Mesendoderm (in vitro differentiated cells): ENCODE measurements at places on chromosomes 1 and 21.
A peak's percentile ranks its signal among the peaks of the same experiment; 100 is the strongest.

- no peak overlapping the region for H3K27ac ChIP-seq
- H3K27me3 ChIP-seq: no peaks in the 10 kb centered on the region
- no peak overlapping the region for H3K4me3 ChIP-seq
Measured at GRCh38 chr1:217469983-217470382, 160.9 kb downstream of the GPATCH2 start.

DNA sequence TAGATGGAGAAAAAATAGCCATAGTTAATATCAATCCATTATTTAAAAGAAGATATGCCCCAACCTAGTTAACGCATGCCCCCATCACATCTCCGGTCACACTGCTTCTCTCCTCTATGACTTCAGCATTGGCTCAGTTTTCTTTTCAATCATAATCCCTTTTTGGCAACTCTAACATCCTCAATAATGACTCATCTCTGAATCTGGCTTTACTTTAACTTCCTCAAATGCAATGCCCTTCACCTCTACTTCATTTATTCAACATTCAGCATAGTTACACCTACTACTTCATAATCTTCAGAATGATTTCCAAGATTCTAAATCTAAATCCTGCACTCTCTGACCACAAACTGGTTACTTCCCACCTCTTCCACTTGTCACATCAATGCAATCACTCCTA lies 417.3 kb downstream of the USH2A start:
- no peak for DNase-seq
- no peaks in the 10 kb centered on the region for H3K4me1 ChIP-seq
- no peak overlapping the region for H3K27ac ChIP-seq
- H3K27me3 ChIP-seq: no peaks in the 10 kb centered on the region
- no peak overlapping the region for H3K4me3 ChIP-seq

GRCh38 chr1:53678507-53678906 lies 60.5 kb downstream of the GLIS1 start:
- H3K4me1 ChIP-seq: no peaks in the 10 kb centered on the region
- no peaks in the 10 kb centered on the region for H3K36me3 ChIP-seq
- no peaks in the 10 kb centered on the region for H3K27me3 ChIP-seq
- H3K27ac ChIP-seq: no peak overlapping the region
- H3K4me3 ChIP-seq: no peak overlapping the region
- no peak for DNase-seq

GRCh38 chr1:67211589-67212563 lies 45.6 kb downstream of the IL23R start:
- no peak overlapping the region for H3K4me3 ChIP-seq
- H3K27me3 ChIP-seq: no peaks in the 10 kb centered on the region
- no peaks in the 10 kb centered on the region for H3K4me1 ChIP-seq
- no peak overlapping the region for H3K27ac ChIP-seq
- no peaks in the 10 kb centered on the region for H3K36me3 ChIP-seq

DNA sequence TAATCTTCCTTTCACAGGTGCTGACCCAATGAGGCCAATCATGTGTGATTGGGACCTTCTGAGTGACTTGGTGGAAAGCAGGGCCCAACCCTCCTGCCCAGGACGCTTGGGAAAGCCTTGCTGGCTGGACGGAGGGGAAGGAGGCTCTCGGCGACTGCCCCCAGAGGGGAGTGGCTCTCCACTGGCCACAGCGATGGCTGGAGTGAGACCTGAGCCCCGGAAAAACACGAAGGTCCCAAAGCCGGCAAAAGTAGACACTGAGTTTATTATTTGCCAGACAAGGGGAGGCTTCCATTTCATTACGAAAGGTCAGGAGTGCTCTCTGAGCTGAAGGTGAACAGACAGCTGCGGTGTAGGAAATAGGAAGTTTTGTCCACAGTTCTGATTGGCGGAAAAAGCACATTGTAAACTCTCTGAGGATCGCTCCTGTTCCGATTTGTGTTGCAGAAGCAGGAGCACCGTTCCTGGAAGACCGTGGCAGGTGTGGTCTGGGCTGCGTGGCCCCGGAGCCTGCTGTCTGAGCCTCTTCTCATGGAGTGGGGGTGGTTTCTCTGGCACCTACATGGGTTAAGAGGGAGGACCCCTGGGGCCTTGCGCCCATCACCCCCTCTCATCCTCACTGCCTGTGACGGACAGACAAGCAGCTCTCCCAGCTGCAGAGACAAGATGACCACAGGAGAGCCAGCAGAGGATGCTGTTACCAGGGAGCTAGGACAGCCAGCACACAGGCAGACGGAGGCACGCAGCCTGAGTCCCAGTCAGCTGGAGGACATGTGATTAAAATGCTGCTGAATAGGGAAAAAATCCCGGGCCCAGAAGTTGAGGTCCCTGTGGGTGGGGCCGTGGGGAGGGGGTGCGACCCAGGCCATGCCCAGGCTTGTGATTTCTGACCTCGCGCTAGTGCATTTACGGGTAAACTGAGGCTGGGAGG lies 41.5 kb downstream of the KRTAP10-1 start:
- no peaks in the 10 kb centered on the region for H3K27me3 ChIP-seq
- no peak for DNase-seq
- H3K36me3 ChIP-seq: no peaks in the 10 kb centered on the region
- no peak overlapping the region for H3K27ac ChIP-seq
- H3K4me3 ChIP-seq: no peak overlapping the region

DNA sequence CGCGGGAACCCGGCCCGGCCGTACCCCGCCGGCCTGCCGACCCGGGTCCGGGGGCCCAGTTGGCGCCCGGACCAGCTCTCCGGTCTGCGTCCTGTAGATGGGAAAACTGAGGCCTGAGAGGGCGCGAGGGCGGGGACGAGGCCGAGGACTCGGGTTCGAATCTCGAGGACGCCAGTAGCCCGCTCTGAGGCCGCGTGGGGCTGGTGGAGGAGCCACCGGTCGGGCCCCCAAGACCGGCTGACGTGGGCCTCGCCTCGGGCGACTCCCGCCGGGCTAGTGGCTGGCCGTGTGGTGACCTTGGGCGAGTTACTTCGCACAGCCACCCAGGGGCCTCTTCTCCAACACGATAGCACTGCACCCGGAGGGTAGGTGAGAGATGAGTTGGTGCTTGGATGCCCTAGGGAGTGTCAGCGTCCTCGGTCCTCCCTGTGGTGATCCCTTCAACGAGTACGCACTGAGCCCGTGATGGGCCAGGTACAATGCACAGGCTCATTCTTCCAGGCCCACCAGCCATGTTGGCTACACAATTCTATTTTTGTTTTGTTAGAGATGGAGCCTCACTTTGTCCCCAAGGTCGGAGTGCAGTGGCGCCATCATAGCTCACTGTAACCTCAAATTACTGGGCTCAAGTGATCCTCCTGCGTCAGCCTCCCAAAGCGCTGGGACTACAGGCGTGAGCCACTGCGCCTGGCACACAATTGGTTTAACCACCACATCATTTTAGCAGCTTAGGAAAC lies 404 bp upstream of the SCMH1 start:
- peak overlapping the region; percentile 49 for H3K4me3 ChIP-seq
- no peak overlapping the region for H3K27ac ChIP-seq
- DNase-seq: peak; percentile 19
- H3K4me1 ChIP-seq: peaks cover 5% of the 10 kb centered on the region

DNA sequence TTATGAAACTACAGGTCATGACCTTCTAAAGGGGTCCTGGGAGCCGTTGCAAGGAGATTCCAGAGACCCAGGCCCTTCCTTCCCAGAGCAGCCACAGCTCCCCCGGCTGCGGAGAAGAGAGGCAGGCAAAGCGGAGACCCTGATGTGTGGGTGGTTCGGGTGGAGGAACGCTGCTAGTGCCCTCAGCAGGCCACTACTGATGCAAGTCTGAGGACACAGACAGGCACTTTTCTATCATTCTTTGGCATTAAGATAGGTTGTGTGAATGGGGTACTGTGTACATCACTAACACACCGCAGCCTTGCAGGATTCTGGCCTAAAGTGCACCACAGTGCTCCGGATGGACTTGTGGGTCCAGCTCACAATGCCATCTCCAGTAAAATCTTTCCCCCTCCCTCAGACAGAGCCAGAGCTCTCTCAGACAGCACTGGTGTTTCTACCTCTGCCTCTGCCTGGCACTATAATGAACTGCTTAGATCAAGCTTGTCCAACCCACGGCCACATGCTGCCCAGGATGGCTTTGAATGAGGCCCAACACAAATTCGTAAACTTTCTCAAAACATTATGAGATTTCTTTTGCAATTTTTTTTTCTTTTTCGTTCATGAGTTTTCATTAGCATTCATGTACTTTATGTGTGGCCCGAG lies 121.4 kb downstream of the TGFBR3 start:
- peak; percentile 73 for DNase-seq
- H3K36me3 ChIP-seq: no peaks in the 10 kb centered on the region
- H3K27me3 ChIP-seq: no peaks in the 10 kb centered on the region
- H3K4me1 ChIP-seq: no peaks in the 10 kb centered on the region

DNA sequence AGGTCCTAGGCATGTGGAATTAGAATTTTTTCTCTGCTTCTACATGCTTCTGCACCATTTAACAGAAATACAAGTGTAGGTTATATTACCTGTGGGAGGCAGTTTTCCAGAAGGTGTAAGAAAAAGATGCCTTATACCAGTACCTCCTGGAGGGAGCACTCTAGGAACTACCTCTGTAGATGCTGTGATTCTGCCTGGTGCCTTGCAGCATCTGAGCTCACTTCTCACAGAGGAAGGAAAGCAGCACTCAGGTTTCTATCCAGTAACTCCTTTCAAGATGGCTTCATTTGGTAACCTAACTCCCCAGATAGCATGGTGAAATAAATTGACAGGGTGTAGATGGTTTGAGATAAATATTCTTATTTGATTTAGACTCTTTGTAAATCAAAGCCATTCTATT lies 50.3 kb downstream of the GIPC2 start:
- H3K36me3 ChIP-seq: no peaks in the 10 kb centered on the region
- no peaks in the 10 kb centered on the region for H3K27me3 ChIP-seq
- H3K27ac ChIP-seq: no peak overlapping the region
- no peaks in the 10 kb centered on the region for H3K4me1 ChIP-seq
- no peak for DNase-seq

DNA sequence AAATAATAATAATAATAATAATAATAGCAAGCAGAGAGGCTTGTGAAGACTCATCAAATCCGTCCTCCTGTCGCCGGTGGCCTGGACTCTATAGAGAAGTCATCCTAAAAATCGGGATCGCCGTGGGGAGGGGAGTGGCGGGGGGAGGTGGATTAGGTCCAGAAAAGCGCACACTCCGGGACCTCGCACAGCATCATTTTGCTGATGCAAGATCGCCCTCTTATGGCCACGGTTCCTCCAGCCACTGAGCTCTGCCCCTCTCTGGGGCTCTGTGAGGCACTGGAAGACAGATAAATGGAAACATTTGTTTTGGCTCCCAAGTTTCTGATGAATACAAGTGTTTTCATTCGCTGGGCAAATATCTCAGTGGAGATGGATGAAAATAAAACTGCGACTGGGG lies 612.0 kb downstream of the MATN1 start:
- H3K27me3 ChIP-seq: no peaks in the 10 kb centered on the region
- H3K27ac ChIP-seq: no peak overlapping the region
- DNase-seq: peak; percentile 68
- no peak overlapping the region for H3K4me3 ChIP-seq
- H3K4me1 ChIP-seq: no peaks in the 10 kb centered on the region
- no peaks in the 10 kb centered on the region for H3K36me3 ChIP-seq

DNA sequence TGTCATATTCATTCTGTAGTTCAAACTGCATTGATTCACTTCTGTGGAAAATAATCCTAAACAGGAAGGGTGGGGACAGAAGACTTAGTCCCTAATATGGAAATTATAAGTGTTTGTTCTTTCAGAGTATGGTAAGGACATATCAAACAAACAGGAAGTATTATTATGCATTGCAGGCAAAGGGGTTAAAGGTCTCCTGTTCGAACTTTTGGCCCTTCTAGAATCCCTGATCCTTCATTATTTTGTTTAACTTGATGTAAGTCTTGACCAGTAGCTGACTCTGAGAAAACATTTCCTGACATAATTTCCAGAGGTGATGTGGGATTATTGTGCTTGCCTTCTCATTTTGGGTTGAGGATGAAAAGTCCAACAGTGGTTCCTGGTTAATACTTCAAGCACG lies 215.4 kb upstream of the ADGRL2 start:
- H3K36me3 ChIP-seq: no peaks in the 10 kb centered on the region
- no peak overlapping the region for H3K27ac ChIP-seq
- no peak overlapping the region for H3K4me3 ChIP-seq
- no peaks in the 10 kb centered on the region for H3K27me3 ChIP-seq

DNA sequence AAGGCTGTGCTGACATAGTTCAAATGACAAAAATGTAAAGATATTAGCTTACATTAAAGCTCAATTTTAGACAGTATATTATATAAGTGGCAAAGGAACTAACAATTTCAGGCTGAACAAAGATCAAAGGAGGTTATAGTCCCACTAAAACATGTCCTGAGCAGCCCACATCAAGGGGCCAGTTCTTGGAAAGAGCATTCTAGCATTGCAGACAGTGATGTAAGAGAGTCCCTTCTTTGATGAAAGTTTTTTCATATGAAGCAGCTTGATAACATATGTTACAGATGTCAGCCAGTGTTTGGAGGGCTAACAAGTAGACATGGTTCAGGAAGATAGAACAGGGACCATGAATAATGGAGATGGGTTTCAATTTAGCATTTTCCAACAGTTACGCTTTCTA lies 301.7 kb downstream of the NTNG1 start:
- H3K4me1 ChIP-seq: no peaks in the 10 kb centered on the region
- no peak overlapping the region for H3K27ac ChIP-seq
- no peaks in the 10 kb centered on the region for H3K36me3 ChIP-seq
- H3K27me3 ChIP-seq: no peaks in the 10 kb centered on the region
- no peak overlapping the region for H3K4me3 ChIP-seq

DNA sequence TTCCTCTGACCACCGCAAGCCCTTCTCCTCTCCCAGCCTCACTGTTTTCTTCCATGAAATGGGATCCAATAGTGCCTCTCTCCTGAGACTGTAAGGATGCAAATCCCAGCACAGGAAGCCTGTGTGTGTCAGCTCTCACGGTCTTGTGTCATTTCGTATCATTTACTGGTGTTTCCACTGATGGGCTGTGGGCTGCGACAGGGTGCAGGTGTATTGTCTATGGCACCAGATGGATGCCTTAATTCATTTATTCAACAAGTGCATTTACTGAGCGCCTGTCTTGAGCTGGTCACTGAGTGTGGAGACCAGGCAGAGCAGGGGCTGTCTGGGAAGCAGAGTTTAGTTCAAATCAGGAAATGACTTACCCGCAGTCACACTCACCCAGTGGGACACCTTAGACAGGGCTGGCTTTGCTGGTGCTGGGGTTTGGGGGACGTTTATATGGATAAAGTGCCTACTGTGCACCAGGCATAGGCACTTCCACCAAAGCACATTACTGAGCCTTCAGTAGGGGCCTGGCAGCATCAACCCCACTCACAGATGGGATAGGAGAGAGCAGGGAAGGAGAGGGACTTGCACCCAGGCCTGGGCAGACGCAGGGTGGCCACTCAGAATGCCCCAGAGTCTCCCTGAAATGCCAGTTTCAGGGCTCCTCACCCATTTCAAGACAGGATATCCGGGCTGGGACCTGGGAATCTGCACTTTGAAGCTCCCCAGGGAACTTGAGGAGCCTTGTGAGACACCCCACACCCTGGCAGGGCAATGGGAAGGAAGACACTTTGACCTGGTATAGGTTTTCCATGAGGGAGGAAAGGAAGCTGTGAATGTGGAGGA lies 398.9 kb downstream of the MATN1 start:
- no peaks in the 10 kb centered on the region for H3K4me1 ChIP-seq
- no peaks in the 10 kb centered on the region for H3K36me3 ChIP-seq
- no peaks in the 10 kb centered on the region for H3K27me3 ChIP-seq
- no peak for DNase-seq
- H3K4me3 ChIP-seq: no peak overlapping the region
